Activated naive CD4-positive, alpha-beta T cell treated with anti-CD3 and anti-CD28 coated beads for 36 hours (primary cell): ENCODE measurements at places on chromosomes 12 and 14. TPM values are rescaled to one million over a fixed set of nuclear protein-coding genes. Genes with fewer than 3 reads are reported as not detected.

Gene ZFHX2
- 0.36 TPM for total RNA-seq

Gene PTPN21
- not detected for total RNA-seq

Gene ITGA7
- 3.9 TPM for total RNA-seq

Gene CLIP1
- total RNA-seq, result 50.7 TPM

Gene ALG10B
- 16.6 TPM for total RNA-seq

Gene ACTN1
- total RNA-seq, result 79.7 TPM

Gene PLBD2
- 13.9 TPM for total RNA-seq

Gene SIVA1
- 86.1 TPM for total RNA-seq

Gene EXOC5
- 65.0 TPM for total RNA-seq

Gene RFLNA
- not detected for total RNA-seq

Gene CAPZA3
- not detected for total RNA-seq
